ENCODE measurements at places on chromosomes 3 and 15.

DNA sequence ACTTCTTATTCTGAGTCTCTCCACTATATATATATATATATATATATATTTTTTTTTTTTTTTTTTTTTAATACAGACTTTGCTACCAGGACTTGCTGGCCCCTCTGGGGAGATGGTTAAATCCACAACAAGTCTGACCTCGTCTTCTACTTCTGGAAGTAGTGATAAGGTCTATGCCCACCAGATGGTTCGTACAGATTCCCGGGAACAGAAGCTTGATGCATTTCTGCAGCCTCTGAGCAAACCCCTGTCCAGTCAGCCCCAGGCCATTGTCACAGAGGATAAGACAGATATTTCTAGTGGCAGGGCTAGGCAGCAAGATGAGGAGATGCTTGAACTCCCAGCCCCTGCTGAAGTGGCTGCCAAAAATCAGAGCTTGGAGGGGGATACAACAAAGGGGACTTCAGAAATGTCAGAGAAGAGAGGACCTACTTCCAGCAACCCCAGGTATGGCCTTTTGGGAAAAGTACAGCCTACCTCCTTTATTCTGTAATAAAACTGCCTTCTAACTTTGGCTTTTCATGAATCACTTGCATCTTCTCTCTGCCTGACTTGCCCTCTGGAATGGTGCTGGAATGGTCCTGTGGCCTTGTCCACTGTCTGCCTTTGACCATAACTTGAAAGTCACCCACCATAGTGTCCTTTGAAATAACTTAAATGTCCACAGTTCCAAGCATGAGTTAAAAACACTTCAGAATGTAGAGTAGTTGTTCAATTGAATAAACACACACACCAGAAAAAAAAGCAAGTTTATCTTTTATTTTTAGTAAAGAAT lies 32.4 kb downstream of the MLH1 start:
- no peak for DNase-seq
- no peaks in the 10 kb centered on the region for H3K27me3 ChIP-seq
- no peaks in the 10 kb centered on the region for H3K4me1 ChIP-seq

DNA sequence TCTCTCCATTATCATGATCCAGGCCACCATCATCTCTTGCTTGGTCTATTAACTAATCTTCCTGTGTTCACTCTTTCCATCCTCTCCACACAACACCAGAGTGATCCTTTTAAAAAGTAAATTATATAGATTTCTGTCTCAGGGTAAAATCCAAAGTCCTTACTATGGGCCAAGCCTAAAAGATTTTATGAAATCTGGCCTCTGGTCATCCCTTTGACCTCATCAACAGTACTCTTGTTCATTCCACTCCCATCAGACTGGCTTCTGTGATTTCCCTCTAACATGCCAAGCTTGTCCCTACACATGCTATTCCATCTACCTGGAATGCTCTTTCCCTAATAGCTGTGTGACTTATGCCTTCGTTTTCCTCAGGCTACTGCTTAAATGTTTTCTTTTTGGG lies 8.3 kb upstream of the TIPARP start:
- peaks cover 21% of the 10 kb centered on the region for H3K4me1 ChIP-seq
- no peaks in the 10 kb centered on the region for H3K36me3 ChIP-seq
- no peak overlapping the region for H3K4me3 ChIP-seq
- no peak overlapping the region for H3K27ac ChIP-seq
- no peak for DNase-seq

- no peak for DNase-seq
- no peaks in the 10 kb centered on the region for H3K27me3 ChIP-seq
- H3K4me1 ChIP-seq: no peaks in the 10 kb centered on the region
- H3K36me3 ChIP-seq: no peaks in the 10 kb centered on the region
- H3K4me3 ChIP-seq: no peak overlapping the region
These were observed 42.2 kb downstream of the SLC28A1 start for GRCh38 chr15:84926491-84927230.

DNA sequence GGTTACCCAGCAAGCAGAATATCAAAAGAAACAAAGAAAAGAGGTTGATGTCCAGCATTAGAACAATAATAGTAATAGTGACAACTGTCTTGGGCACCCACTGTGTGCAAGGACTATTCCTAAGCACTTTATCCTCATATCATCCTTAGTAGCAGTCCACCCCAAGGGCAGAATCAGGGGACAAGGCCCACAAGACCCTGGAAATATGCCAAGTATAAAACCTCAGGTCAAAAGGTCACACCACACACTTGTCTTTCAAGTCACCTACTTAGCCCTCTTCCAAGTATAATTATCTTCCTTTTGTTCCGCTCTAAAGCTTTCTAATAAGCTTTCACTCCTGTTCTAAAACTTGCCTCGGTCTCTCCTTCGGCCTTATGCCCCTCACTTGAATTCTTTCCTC lies 124.0 kb upstream of the STT3B start:
- no peaks in the 10 kb centered on the region for H3K4me1 ChIP-seq
- no peaks in the 10 kb centered on the region for H3K36me3 ChIP-seq
- no peak overlapping the region for H3K4me3 ChIP-seq
- no peak for DNase-seq
- H3K27me3 ChIP-seq: peaks cover 5% of the 10 kb centered on the region
- H3K27ac ChIP-seq: no peak overlapping the region

- H3K4me3 ChIP-seq: no peak overlapping the region
- H3K27ac ChIP-seq: peak overlapping the region; percentile 1
- no peak for DNase-seq
- no peaks in the 10 kb centered on the region for H3K27me3 ChIP-seq
These were observed 36.4 kb downstream of the RFTN1 start for GRCh38 chr3:16477056-16477455.

GRCh38 chr3:17089314-17089700 lies 204.6 kb downstream of the PLCL2 start:
- H3K4me1 ChIP-seq: no peaks in the 10 kb centered on the region
- no peak overlapping the region for H3K27ac ChIP-seq
- H3K4me3 ChIP-seq: no peak overlapping the region
- H3K27me3 ChIP-seq: no peaks in the 10 kb centered on the region
- no peaks in the 10 kb centered on the region for H3K36me3 ChIP-seq
- DNase-seq: no peak

DNA sequence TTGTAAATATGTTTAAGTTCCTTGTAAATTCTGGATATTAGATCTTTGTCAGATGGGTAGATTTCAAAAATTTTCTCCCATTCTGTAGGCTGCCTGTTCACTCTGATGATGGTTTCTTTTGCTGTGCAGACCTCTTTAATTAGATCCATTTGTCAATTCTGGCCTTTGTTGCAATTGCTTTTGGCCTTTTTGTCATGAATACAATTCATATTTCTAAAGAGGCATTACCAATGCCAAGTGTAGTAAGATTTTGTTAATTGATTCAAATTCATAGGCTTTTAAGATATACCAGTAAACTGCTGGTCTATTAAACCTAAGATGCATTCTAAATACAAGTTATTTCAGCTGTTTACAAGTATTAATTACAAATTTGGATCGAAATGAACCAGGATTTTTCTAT lies 31.0 kb downstream of the PIK3R4 start:
- no peaks in the 10 kb centered on the region for H3K27me3 ChIP-seq
- no peaks in the 10 kb centered on the region for H3K36me3 ChIP-seq
- no peak overlapping the region for H3K4me3 ChIP-seq
- no peak overlapping the region for H3K27ac ChIP-seq

DNA sequence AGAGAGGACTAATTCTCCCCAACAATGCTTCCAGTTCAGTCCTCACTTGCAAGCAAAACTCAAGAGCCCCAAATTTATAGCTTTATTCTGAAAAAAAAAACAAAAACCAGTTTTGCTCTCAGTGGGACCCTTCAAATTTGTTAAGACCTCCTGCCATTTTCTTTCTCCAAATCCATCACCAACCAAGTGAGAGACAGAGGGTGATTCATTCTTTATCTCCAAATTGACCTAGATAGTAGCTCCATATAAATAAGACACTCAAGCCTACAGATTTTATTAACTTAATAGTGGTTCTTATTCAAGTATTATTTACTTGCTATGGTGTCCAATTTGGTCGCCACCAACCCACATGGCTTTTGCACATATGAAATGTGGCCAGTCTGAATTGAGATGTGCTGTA lies 195.8 kb downstream of the RORA start:
- no peak overlapping the region for H3K27ac ChIP-seq
- H3K36me3 ChIP-seq: no peaks in the 10 kb centered on the region
- peaks cover 53% of the 10 kb centered on the region for H3K4me1 ChIP-seq

All from endothelial cell of umbilical vein (primary cell).